ENCODE measurements at places on chromosomes 13 and 19.
A peak's percentile ranks its signal among the peaks of the same experiment; 100 is the strongest.

DNA sequence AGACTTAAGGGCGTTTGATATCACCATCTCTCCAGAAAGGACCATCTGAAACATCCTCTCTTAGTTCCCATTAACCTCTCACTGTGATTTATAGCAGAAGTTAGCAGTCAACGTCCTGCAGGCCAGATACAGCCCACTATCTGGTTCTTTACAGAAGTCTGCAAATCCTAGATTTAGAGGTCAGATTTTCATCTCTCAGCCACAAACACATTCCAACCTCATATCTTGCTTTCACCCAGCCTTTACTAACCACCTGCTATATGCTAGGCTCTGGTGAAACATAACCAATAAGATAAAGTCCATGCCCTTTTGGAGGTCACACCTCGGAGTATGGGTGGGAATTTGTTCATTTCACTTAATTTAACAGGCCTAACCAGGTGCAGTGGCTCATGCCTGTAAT lies 76.8 kb upstream of the CACNA1A start:
- DNase-seq = no peak

DNA sequence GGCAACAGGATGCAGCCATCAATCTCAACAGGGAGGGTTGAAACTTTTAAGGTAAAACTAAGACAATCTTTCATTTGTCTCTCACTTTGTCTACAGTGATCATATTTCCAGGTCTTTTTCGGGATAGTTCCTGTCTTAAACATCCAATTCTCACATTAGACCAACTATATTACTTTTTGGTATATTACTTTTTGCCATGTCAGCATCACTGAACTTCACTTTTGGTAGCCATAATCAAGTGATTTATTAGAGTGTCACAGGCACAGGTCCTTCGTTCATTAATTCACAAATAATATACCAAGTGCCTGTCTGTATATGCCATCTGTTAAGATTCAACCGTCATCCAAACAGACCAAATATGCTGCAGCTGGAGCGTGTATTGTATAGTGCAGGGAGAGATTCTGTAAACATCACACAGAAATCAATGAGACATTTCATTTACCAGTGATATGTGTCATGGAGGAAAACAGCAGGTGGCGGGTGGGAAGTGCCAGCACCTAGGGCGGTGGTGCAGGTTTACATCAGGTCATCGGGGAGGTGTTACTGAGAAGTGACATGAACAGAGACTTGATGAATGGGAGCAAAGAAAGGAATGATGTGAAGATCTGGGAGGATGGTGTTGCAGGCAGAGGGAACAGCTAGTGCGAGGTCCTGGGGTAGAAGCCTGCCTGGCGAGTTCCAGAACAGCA lies 24.9 kb downstream of the ARHGEF7 start:
- DNase-seq = no peak

- no peak for DNase-seq
These were observed 2654.2 kb upstream of the PCDH20 start for GRCh38 chr13:64069892-64070291.

DNA sequence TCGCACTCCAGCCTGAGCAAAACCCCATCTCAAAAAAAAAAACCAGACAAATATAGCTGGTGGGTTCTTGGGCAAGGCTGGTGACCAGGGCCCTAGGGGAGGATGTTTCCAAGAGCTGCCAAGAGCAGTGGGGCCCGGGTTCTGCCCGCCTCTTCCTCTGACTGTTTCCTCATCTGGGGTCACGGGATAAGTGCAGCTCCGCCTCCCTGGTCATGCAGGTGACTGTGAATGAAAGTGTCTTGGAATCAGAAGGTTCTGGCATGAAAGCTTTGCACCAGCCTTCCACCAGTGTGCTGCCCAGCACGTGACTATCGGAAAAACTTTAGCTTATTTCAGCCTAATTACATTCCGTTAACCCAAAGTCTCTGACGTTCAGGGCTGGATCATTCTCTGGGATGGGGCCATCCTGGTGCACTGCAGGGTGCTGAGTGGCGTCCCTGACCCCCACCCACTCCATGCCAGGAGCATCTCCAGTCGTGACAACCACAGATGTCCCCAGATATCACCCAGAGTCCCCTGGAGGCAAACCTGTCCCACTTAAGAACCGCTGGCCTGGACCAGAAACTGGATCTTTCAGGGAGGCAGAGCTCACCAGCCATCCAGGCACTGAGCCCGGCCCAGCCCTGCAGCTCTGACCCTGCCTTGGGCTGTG lies 85.6 kb downstream of the GNG7 start:
- DNase-seq = no peak

- DNase-seq = no peak
These were observed 2.9 kb upstream of the NRTN start for GRCh38 chr19:5801796-5802619.

DNA sequence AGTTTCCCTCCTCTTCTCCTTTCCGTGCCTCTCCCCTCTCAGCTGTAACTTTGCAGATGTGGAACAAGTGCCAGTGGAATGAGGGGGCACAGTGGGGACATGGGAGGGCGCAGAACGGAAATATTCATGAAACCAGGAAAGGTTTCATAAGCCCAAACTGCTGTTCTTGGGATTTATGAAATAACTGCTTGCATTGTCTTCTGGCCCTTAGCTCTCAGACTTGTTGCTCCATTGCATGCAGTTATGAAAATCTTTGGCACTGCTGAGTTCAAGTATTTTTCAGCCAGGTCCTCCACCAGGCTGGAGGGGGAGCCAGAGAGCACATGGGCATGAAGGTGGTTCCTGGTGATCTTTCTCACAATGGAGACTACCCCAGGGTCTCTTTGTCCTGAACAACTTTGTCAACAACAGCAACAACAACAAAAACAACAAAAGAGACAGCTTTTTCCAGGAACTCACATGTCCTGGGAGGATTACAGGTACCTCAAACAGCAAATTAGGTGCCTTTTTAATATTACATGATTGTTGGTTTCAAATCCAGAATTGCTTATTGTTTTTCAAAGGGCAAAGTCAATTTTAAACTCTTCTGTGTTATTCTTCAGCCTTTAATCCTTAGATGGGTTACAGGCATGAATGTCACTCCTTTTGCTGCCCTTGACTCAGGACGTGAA lies 1.5 kb downstream of the RGCC start:
- peak; percentile 78 for DNase-seq

DNA sequence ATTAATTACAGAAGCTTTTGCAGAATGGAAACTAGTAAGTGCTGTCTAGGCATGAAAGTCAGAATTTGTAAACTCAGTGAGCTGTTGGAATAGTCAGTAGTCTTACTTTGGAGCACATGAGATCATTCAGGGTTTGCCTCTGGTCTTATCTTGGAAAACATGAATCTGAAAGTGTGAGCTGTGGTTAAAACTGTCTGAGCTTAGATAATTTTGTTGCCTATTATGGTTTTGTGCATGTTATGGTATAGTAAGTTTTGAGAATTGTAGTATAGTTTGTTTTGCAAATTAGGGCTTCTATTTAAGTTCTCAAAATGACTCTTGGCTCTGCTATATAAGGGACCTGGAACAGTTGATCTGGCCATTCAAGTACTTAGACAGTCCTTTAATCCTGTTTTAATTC lies 53.7 kb upstream of the TRPC4 start:
- DNase-seq = no peak

DNA sequence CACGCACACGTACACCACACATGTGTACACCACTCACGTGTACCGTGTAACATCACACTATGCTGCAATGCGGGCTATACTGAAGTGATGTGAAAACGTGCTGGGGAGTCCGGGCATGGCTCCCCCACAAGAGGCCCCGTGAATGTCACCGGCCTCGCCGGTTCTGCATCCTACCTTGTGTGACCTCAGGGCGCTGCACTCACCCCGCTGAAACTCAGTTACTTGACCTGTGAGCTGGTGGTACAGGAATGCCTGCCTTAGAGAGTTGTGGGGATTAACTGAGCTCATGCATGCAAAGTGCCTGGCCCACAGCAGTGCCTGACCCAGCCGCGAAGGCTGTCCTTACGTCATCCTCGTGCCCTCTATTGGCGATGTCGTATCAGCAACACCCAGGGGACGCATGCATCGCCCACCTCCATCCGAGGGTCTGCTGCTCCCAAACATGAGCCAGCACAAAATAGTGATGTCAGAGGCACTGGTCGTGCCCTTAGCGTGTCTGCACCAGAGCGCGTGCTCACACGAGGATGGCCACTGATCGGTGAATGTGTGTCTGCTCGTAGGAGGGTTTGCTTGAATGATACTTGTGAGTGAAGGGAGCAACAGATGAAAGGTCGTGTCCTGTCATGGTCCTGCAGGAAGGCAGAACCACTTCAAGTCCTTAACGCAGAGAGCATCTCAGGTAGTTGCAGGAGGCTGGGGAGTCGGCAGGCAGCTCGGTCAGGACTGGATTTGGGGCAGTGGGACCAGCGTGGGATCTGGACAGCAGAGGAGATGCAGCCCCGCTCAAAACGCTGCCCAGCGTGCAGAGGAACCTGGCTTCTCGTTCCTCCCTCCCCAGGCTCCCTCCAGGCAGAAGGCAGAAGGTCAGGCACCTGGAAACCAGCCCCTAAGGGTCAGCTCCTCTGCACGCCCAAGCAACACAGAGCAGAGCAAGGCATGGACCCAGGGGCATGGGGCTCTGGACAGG lies 126.2 kb upstream of the SPACA7 start:
- DNase-seq = no peak

All from GM03348 (cell line).